ENCODE measurements at places on chromosomes 1 and 21.
A peak's percentile ranks its signal among the peaks of the same experiment; 100 is the strongest.

DNA sequence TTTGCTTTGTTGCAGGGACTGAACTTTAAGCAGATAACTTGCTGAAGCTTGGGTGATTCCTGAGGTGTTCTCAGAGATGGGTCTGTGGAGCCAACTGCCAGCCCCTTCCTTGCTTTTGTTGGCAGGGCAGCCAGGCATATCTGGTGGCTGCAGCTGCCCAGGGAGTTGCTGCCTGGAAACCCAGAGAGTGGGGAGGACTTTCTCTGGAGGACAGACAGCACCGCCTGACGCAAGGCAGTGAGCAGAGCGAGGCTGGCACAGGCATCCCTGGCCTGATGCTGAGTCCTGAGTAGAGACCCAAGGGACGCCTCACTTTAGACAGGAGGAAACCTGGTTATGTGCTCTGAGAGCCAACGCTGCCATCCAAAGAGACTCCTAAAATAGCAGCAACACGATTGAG lies 9.8 kb upstream of the OLFML2B start:
- no peak for DNase-seq

GRCh38 chr1:6104631-6105030 lies 58.9 kb downstream of the KCNAB2 start:
- DNase-seq = peak; percentile 0

DNA sequence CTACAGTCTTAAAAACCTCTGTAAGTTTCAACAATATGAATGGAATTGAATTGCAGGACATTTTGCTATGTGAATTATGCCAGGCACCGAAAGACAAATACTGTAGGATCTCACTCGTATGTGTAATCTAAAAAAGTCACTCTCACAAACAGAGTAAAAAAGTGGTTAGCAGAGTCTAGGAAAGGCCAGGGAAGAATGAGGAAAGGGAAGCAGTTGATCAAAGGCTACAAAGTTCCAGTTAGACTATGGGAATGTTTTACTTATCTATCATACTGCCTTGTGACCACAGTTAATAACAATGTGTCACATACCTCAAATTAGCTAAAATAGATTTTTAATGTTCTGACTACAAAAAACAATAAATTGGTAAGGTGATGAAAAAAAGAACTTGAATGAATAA lies 565.4 kb upstream of the BRINP3 start:
- no peak for DNase-seq

DNA sequence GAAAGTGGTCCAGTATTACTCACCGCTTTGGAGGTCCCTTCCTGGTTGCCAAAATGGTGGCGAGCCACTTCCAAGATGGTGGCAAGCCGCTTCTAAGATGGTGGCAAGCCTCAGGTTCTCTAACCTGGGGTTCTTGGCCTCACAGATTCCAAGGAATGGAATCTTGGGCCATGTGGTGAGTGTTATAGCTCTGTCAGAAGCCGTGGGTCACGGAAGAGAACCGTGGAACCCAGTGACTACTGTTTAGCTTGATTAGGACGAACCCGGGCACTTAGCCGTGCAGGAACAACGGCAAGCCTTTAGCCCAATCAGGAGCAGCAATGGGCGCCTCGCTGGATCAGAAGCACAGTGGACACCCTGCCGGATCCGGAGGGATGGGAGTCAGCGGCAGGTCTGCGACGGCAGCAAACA lies 356.2 kb upstream of the TMPRSS15 start:
- DNase-seq = no peak

DNA sequence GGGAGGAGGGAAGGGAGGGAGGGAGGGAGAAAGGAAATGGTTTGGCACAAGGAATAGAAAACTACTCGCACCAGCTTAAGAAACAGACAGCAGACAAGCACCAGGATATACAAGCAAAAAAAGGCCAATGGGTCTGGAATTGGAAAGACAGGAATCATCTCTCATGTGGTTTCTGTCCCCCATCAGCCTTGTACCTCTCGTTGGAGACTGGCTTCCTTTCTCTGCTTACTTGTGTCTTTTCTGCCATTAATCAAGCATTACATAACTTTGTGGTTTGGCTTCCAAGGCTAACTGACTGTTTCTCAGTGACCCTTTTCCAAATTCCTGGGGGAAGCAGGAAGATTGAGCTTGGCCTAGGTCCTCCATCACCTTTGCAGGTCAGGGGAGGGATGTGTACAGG lies 11.8 kb upstream of the RALGPS2 start:
- DNase-seq = no peak

- DNase-seq = no peak
Measured at GRCh38 chr1:184429335-184429734, 42.5 kb downstream of the C1orf21 start.
